NCI-H446 (cell line): ENCODE measurements at places on chromosomes 3 and 15.

- DNase-seq, result no peak
These were observed 135.3 kb downstream of the PCCB start for GRCh38 chr3:136385457-136385856.

DNA sequence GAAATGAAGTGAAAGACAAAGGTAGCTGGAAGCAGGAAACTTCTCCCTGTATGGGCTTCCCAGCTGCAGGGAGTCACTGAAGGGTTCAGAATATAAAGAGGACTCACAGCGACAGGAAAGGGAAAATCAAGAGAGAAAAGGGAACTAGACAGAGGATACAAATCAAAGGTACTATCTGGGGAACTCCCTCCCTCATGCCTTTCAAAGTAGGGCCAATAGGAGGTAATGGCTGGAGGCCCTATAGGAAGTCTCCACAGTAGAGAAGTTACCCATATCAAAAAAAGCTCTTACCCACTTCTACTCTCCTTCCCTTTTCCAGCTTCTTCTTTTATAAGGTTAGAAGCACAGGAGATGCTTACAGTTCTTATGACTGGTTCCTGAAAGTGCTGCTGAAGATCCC lies 43.5 kb downstream of the FMN1 start:
- no peak for DNase-seq

DNA sequence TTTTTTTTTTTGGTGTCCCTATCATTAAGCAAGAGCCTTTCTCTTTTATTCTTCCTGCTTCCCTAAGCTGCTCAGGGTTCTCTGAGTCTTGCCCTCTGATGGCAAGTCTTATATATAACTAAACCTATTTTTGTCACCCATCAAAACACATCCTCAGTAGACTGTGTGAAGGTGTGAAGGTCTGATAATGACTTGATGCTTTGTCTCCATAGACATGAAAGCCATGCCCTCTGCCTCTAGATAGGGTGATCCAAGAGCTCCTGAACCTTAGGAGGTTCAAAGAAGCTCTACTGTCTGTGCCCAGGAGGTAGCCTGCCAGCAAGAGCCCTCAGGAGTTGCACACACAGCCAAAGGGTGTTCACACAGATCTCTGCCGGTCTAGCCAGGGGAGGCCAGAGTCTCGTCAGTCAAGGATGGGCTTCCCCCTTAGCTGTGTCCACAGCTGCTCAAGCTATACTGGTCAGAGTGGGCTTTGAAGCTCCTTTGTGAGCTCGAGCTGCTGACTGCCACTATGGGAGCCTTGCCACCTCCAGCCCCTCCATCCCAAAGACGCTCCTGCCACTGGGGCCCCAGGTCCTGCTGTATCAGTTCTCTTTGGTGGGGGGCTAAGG lies 13.1 kb upstream of the SNX22 start:
- DNase-seq, result no peak

DNA sequence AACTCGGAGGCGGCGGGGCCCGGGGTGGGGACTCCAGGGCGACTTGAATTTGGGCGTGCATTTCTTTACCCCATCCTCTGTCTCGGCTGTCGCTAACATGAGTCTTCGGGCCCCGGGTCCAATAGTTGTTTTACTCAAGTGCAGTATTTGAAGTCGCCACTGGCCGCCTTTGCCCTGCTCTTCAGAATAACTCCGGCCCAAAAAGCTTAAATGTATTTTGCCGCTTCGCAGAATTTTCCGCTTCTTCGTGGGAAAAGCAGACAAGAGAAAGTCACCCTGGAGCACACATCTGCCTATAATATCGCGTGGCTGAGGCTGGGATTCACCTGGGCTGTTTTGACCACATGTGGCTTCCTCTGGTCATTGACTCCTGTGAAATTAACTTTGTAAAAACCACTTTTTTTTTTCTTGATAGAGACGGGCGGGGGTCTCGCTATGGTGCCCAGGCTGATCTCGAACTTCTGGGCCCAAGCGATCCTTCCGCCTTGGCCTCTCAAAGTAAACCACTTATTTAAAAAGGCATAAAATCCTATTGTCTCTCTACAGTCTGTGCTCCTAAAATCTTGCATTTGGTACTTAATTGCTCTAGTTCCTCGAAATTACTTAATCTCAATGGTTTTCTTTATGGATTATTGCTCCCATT lies 676 bp downstream of the CNOT10 start:
- DNase-seq, result no peak

- DNase-seq, result no peak
These were observed 28.2 kb downstream of the TPM1 start for GRCh38 chr15:63070681-63071129.

DNA sequence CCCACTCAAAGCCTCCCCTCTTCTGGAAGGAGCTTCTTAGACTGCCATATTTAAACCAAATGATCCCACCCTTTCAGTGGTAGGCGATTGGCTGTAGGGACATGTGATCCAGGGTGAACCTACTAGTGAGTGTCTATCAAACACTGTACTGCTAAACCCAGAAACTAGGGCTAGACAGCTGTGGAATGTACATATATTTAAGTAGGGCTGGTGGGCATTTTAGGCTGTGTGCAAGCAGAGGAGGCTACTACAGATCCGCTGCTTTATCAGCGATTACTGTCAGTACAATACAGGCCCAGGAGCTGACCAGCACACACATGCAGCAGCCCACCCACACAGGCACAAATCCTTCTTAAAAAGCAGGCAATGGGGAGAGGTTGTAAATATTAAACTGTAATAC lies 15.4 kb upstream of the LARP6 start:
- no peak for DNase-seq

- DNase-seq, result no peak
These were observed 54.3 kb downstream of the OXNAD1 start for GRCh38 chr3:16319307-16319706.

GRCh38 chr3:100693225-100693624 lies 16.1 kb upstream of the TFG start:
- no peak for DNase-seq

GRCh38 chr3:152419748-152420147 lies 151.0 kb downstream of the MBNL1 start:
- DNase-seq, result no peak
